ENCODE measurements at places on chromosomes 12 and 14.

DNA sequence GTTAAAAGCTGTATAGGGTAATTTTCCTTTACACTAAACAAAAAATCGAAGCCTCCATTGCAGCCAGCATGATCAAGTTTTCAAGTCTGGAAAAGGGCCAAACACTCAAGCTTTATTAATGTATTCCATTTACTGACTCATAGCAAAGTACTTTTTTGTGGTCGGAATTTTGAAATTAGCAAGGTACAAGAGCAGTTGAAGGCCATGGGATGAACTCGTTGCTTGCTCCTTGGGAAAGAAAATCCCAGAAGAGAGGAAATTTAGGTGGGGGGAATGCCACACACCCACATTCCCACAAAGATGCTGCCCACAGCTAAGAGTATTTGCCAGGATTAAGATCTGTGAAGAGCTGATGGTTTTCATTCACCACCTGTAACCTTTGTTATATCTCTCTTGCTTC is 333.7 kb downstream of the EGLN3 start:
- DNase-seq, result no peak

GRCh38 chr12:87233671-87234070 is 795.5 kb downstream of the C12orf50 start:
- no peak for DNase-seq

DNA sequence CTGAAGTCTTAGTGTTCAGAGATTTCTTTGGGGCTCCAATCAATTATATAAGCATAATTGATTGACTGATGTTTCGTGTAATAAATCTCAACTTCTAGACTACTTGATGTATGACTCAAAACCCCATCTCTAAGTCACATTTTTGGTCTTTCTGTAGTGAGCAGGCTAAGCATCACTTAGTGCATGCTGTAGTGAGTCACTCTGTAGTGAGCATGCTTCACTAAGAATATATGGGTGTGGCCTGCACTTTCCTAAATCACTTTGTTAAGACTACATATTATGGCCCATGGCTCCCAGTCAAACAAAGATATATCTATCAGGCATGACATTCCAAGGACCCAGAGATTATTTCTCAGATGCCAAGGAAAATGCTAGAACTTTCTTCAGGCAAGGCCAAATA is 909.4 kb upstream of the LRFN5 start:
- DNase-seq, result no peak

- no peak for DNase-seq
Observed at GRCh38 chr14:51644217-51644933, 7.3 kb upstream of the FRMD6 start.

DNA sequence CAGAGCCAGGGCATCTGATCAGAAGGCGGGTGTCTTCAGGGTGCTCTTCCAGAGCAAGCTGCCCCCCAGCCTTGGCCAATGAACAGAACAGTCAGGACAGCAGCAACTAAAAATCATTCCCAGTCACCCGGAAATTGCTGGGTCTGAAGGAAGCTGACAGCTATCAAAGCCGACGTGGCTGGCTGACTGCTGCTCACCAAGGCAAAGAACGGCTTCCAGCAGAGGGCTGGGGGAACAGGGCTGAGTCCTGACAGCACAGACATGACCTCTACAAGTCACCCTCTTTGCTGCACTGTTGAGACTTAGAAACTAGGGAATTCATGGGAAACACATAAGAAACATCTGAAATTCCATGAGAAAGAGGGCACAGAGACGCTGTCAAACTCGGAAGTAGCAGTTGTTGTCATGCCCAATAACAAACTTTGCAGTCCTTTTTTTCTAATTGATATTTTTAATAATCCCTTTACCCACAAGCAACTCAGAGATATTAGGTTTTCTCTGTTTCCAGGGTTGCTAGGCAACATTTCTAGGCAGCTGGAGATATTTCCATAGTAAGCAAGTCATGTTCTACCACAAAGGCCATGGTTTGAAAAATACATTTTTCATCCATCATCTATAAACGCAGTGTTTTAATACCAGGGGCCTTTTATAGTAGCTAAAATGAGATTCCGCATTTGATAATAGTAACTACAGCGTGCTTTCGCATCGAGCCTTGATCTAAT is 365.2 kb downstream of the SEC23A start:
- no peak for DNase-seq

DNA sequence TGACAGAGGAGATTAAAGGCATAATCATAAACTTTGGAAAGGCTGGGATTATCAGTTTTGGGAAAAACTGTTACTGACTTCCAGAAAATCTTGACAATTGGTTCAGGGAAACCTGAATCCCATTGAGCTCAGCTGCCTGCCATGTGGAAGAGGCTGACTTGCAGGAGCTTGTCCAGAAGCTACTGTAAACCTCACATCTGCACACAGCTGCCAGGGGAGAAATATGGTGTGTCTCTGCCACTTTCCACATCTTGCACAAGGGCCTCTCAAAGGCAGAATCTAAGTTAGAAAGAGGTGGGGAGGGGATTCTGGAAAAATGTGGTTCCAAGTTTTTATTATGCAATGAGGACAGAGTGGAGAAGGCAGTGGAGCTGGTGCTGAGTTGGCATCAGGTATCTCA is 8.7 kb upstream of the BHLHE41 start:
- no peak for DNase-seq

GRCh38 chr14:41404126-41404525 is 202.6 kb upstream of the LRFN5 start:
- DNase-seq, result no peak

DNA sequence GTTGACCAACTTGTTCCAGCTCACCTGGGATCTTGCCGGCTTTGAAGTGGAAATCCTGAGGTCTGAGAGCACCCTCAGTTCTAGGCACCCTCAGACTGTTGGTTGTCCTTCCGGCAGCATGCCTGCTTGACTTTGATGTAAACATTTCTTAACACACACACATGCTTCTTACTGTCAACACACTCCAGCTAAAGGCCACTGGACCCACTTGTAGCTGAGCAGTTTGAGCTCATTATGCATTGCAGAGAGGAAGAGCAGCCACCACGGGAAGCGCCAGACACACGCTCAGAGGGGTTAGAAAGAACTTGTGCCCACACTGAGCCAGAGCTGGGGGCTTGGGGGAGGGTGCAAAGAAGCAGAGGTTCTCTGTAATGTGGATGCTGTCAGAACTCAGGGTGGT is 55.8 kb downstream of the TNFAIP2 start:
- DNase-seq, result no peak

- DNase-seq, result peak; percentile 19
Observed at GRCh38 chr12:8609061-8609570, 3.5 kb downstream of the AICDA start.

GRCh38 chr12:20264608-20265114 is 103.7 kb upstream of the PDE3A start:
- DNase-seq, result no peak

GRCh38 chr14:72510566-72510965 is 383.3 kb downstream of the DPF3 start:
- DNase-seq, result no peak

DNA sequence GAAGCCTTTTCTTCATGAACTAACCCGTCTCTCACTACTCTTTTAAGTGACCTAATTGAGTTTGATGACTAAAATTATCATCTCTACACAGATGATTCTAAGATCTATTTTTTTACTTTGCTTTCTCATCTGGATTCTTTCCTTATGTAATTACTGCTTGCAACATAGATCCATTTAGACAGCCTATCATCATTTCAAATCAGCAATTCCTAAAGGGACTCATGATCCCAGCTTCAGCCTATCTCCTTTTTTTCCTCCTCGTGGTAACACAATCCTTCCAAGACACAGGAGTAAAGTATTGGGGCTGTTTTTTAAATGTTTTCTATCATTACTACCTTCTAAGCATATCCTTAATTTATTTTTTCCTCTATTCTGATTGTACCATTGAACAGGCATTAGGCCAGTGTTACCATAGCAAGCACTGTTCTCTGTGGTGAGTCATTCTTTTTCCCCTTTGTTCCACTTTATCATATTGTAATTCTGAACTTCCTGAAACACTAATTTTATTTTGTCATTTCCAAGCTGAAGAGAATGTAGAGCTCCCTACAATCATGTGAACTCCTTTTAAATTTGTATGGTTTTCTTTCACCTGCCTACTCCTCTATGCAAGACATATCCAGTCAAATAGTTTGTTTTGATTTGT is 190.4 kb upstream of the FAR2 start:
- no peak for DNase-seq

GRCh38 chr14:92846162-92846897 is 52.2 kb downstream of the GOLGA5 start:
- peak; percentile 6 for DNase-seq

- DNase-seq, result no peak
Observed at GRCh38 chr14:89504091-89504490, 87.1 kb upstream of the FOXN3 start.

- DNase-seq, result no peak
Observed at GRCh38 chr14:32784405-32784804, 154.3 kb upstream of the NPAS3 start.

DNA sequence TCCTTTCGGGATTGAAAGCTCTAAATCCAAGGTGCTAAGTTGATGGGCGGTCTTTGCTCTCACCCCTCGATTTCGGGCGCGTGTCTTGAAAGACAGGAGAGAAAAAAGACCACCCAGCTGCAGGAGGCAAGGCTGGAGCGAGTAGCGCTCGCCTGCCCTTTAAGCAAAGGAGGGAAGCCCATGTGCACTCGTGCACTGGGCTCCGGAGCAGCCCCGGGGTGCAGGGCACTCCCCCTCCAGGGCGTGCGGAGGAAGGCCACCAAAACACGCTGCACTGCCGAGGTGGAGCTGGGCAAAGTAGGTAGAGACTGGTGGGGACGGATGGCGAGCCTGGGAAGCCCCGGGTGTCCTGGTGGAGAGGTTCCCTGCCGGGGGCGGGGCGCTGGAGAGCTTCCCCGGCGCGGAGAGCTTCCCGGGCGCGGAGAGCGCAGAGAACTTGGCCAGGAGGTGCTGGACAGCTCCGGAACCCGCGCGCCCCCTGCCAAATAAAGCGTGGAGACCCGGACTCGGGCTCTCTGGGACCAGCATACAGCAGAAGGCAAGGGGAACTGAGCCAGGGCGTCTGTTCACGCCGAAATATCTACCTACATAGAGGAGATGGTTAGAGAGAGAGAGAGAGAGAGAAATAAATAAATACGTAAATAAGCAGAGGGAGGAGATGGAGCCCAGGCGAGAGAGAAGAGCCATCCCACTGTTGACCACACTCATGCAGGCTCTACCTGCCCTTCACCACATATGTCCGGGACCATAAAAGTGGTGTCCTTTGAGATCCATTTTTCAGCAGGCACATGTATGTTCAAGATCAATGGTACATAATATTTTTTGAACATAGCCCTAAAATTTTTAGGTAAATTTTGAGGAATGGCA is 662 bp upstream of the NELL2 start:
- peak; percentile 52 for DNase-seq

DNA sequence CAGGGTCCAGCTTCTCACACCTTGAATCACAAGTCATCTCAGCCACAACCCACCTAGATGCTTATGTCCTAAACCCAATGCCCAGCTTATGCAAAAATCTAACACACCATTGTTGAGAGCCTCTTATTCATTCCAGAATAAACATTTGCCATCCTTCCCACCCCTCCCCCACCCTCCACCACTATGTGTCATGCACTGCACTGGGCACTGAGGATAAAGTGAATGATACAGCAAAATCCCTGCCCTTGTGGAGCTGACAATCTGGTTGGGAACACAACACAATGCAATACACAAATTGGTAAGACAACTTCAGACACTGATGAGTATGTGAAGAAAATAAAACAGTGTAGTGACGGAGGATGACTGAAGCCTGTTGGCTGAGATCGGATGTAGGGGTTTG is 1.4 kb upstream of the GLTP start:
- no peak for DNase-seq

- no peak for DNase-seq
Observed at GRCh38 chr14:35284506-35284905, 7.7 kb upstream of the PSMA6 start.

GRCh38 chr12:22781339-22781738 is 156.4 kb downstream of the ETNK1 start:
- DNase-seq, result no peak

DNA sequence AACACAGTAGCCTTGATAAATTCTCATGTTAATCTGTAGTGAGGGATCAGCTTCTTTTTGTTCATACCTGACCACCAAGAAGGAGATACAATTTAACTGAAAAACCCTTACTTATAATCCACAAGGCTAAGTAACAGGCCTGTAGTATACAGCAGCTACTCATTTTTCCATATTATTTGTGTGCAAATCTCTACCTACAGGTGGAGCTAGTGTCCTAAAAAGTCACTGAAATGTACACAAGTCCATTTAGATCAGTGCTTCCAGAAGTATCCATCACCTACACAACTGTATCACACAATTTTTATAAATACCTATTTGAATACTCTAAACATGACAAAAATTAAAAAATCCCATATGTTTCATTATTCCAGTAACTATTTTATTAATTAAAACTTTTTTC is 173.2 kb downstream of the SLC35F4 start:
- no peak for DNase-seq

DNA sequence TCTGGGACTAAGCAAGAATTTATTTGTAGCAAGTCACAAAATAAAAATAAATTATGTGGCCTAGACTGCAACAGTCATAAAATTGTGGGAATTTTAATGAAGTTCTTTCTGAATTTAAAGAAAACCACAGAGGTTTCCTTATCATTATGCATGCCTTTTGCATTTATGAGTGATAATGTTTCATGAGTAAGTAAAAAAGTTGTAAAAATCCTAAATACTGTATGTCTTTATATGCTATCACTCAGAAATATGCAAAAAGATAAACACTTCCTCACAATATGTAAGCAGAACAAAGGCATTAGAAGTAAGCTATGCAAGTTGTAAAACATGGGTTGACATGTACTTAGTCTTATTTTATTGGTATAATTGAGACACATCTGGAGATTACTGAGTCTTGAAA is 239.4 kb upstream of the PDE3A start:
- DNase-seq, result no peak

GRCh38 chr12:13062669-13063068 is 18.5 kb downstream of the FAM234B start:
- no peak for DNase-seq

GRCh38 chr14:97655169-97655948 is 858.2 kb downstream of the VRK1 start:
- no peak for DNase-seq

DNA sequence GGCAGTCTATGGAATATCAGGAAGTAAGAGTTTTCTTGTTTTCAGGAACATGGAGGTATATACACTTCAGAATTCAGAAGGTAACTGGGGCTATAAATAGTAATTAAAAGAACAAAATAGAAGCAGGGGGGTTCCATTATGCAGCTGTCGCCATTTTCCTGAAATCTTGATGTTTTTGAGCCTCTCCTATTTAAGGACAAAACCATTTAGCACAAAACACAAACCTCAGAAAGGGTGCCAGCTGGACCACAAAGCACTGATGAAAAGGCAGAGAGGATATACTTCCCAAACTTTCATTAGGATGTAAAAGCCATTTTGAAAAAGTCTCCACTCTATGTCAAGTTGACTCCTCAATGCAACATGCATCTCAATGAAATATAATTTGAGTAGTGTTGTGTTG is 54.2 kb upstream of the OR5AU1 start:
- DNase-seq, result no peak

Data from CD4-positive, alpha-beta T cell treated with Interleukin-12 subunit alpha and Interleukin-12 subunit beta, for 1 hour (primary cell).